ENCODE measurements at places on chromosomes 12 and 14. TPM values are rescaled to one million over a fixed set of nuclear protein-coding genes. Genes with fewer than 3 reads are reported as not detected.

CDCA3 gene
- 0.59 TPM for total RNA-seq

IL31 gene
- not detected for total RNA-seq

TNFAIP2 gene
- total RNA-seq: 21.9 TPM

TBC1D30 gene
- total RNA-seq: 0.08 TPM

LRFN5 gene
- 0.30 TPM for total RNA-seq

GPR162 gene
- total RNA-seq: 4.3 TPM

GDF3 gene
- total RNA-seq: not detected

STAC3 gene
- total RNA-seq: 0.08 TPM

AICDA gene
- 0.08 TPM for total RNA-seq

TMEM132C gene
- not detected for total RNA-seq

GPRC5D gene
- total RNA-seq: 0.12 TPM

PMCH gene
- total RNA-seq: not detected

SLC4A8 gene
- 0.08 TPM for total RNA-seq

KRT80 gene
- total RNA-seq: not detected

SERPINA6 gene
- total RNA-seq: not detected

UBE3B gene
- 22.1 TPM for total RNA-seq

CLEC4A gene
- not detected for total RNA-seq

ZBTB25 gene
- 2.9 TPM for total RNA-seq

FSCB gene
- not detected for total RNA-seq

KIF5A gene
- 0.15 TPM for total RNA-seq

SPIC gene
- not detected for total RNA-seq

KRT85 gene
- total RNA-seq: not detected

HVCN1 gene
- 2.0 TPM for total RNA-seq

MYF6 gene
- not detected for total RNA-seq

KLRB1 gene
- not detected for total RNA-seq

C12orf50 gene
- not detected for total RNA-seq

SRGAP1 gene
- 2.6 TPM for total RNA-seq

VASH1 gene
- total RNA-seq: 2.8 TPM
